GM23248 (cell line): ENCODE measurements at places on chromosomes 11 and 22.
A peak's percentile ranks its signal among the peaks of the same experiment; 100 is the strongest.

- no peak for DNase-seq
Observed at GRCh38 chr11:32255841-32256240, 165.0 kb downstream of the RCN1 start.

- peak; percentile 57 for DNase-seq
Observed at GRCh38 chr22:38310518-38311322, 6.5 kb downstream of the CSNK1E start.

- DNase-seq: peak; percentile 55
Observed at GRCh38 chr11:6925636-6926207, 504 bp upstream of the ZNF215 start.

- no peak for DNase-seq
Observed at GRCh38 chr11:63444160-63444559, 46.8 kb downstream of the PLAAT5 start.

GRCh38 chr11:9992306-9992705, 301.7 kb downstream of the SBF2 start:
- DNase-seq: peak; percentile 30

DNA sequence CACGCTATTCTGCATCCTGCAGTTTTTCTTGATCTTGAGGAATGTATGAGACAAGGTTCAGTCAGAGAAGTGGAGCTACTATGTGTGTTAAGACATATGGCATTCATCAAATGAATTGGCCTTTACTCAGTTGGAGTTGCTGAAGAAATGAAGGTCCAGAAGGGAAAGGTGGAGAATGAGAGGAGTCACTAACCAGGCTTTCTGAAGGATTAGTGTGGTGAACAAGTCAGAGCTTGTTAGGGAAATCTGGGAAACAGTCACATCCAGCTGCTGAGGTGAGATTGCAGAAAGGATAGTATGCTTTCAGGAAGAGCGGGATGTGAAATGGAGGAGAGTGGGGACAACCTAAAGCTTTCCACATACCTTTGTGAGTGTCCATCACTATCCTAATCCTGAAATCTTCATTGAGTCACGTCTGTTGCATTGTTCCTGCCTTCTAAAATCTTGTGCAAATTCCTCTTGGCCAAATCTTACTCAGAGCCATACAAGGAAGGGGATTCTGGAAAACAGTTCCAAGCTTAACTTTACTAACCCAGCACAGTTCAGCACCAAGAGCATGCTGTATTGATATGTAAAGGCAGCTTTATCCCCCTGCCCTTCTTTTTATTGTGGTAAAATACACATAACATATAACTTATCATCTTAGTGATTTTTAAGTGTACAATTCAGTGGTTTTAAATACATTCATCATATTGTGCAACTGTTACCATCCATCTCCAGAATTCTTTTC, 11.4 kb upstream of the PITPNB start:
- DNase-seq: peak; percentile 49

DNA sequence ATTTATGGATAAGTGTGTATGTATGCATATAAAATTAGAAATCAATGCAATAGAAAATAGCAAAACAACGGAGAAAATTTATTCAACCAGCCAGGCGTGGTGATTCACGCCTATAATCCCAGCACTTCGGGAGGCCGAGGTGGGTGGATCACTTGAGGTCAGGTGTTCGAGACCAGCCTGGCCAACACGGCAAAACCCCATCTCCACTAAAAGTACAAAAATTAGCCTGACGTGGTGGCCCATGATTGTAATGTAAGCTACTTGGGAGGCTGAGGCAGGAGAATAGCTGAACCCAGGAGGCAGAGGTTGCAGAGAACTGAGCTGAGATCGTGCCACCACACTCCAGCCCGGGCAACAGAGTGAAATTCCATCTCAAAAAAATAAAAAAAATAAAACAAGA, 5.5 kb downstream of the KRTAP5-6 start:
- DNase-seq: no peak

DNA sequence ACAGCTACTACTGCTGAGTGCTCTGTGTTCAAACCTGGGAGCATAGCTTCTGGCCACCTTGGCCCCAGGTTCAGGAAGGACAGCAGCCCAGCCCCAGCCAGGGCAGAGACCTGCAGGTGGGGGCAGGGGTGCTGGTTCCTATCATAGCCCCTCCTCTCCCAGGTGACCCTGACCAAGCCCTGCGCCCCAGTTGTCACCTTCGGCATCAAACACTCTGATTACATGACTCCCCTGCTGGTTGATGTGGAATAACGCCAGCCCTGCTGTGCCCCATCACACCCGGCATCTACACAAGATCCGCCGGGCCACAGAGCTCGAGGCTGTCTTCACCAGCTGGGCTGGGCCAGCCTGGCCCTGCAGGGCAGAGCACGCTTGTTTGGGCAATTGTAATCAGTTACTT, 6.9 kb downstream of the SCGB1C1 start:
- DNase-seq: no peak

- peak; percentile 29 for DNase-seq
Observed at GRCh38 chr11:80873310-80873999, 1432.6 kb upstream of the TENM4 start.

DNA sequence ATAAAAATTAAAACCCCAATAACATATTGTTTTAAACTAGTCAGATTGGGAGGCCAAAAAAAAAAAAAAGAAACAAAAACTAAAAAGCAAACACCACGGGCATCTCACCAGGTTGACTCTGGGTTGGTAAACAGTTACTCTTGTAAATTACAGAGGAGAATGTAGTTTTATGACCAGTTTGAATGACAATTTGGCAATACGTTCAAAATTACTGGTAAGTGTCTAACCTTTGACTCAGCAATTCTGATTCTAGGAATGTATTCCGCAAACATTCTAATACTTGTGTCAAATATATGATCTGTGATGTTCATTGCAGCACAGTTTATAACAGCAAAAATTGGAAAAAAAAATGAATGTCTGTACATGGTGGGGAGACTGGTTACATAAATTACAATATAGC, 1376.0 kb downstream of the TBC1D22A start:
- no peak for DNase-seq

DNA sequence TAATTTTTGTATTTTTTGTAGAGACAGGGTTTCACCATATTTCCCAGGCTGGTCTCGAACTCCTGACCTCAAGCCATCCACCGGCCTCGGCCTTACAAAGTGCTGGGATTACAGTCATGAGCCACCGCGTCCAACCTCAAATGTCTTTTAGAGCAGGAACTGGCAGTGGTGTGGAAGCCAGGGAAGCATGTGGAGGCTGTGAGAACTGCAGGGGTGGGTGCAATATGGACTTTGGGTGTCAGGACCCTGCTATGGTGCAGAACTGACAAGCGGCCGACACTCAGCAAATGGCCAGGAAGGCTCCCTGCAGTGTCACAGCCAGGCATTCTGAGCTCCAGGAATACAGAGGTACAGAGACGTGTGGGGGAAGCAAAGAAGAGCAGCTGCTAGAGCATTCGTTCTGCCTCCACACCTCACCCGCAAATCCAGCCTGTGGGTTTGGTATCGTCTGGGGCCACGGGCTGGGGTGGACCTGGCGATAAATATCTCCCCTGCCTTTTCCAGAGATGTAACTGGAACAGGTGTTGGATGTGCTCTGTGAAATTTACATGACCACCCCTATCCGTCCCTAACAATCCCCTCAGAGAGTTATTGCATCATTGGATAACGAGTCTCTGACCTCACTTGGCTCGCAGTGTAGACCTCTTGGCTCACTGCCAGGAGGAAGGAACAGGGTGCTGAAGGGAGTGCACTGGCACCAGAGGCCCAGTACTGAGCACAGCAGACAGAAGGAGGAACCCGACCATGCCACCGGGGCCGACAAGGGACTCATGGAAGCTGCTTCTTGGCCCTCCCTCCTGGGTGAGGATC, 624.7 kb upstream of the B3GAT1 start:
- no peak for DNase-seq

GRCh38 chr11:132114185-132114584, 743.8 kb downstream of the NTM start:
- peak; percentile 65 for DNase-seq

DNA sequence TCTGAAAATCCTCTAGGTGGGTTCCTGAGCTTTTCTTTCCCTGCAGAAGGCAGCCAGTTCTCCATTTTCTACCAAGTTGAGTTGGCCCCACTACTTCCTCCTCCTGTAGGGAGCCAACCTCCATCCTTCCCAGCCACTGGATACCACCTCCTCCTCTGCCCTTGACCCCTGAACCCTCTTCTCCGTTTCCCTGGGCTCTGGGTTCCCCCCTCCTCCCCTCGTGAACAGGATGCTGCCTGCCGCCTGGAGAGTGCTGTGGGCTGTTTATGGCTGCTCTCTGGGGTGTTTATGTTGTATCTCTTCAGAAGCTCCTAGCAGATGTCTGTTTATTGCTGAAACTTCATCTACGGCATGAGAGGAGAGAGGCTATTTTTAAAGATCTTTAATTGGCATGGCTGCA, 8.6 kb downstream of the MICAL2 start:
- no peak for DNase-seq

- no peak for DNase-seq
Observed at GRCh38 chr22:28907311-28908008, 24.1 kb downstream of the ZNRF3 start.

DNA sequence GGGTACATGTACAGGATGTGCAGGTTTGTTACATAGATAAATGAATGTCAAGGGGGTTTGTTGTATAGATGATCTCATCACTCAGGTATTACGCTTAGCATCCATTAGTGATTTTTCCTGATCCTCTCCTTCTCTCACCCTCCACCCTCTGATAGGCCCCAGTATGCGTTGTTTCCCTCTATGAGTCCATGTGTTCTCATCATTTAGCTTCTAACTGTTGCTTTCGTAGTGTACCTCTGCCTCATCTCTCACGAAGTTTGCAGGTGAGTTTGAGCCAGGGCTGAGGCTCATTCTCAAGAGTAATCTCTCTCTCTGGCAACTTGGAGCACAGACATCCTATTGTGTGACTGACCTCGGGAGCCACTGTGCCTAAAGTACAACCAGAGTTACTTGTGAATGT, 4.7 kb upstream of the HBE1 start:
- DNase-seq: no peak

- DNase-seq: no peak
Observed at GRCh38 chr11:7589861-7590260, 76.1 kb downstream of the PPFIBP2 start.

DNA sequence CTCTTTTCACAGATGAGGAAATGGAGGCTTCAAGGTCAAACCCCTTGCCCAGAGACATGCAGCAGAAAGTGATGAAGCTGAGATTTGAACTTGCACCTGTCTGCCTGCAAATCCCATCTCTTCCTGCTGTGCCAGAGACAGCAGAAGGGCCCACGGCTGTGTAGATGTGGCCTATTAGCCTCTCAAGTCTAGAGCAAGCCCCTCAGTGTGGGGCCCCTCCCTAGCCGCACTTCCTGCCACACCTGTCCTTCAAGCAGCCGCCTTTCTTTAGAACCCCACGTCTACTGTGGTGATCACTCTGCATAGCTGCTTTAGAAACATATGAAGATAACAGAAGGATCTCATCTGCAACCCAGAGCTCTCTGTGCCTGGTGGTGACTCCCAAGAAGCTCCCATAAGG, 41.2 kb upstream of the JAM3 start:
- DNase-seq: no peak

DNA sequence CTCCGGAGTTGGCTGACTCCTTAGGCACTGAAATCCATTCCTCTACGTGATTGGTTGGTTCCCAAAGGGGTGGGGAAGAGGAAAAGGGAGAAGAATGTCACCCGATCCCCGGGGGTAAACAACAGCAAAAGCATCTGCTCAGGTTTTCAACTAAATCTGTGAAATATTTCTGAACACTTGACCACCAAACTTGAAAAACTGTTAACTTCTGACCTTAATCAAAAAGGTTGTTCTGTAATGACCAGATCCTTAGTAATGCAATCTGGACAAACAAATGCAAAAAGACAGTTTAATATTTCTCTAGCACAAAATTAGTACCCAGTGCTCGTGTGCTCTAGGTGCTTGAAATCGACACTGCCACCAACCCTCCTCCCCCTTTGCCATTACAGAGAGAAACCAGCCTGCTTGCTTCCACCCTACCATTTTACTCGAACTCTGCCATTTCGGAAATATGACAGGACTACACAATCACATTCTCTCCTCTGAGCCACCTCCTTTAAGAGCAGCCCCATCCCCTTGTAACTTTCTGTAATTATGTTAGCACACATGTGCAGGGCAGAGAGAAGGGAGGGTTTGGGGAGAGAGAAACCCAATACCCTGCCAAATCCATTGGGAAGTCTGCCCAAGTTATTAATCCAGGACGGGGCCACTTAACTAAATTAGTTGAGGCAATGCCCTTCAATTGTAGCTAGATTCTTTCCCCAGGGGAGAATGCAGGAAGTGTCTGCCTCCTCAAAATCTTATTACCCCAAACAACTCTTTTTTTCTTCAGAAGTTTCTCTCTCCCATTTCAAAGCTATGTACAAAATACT, 113.8 kb downstream of the RBFOX2 start:
- peak; percentile 92 for DNase-seq

- no peak for DNase-seq
Observed at GRCh38 chr11:62069374-62069773, 54.4 kb upstream of the INCENP start.

GRCh38 chr11:37109286-37109585, 511.2 kb upstream of the RAG2 start:
- DNase-seq: no peak

DNA sequence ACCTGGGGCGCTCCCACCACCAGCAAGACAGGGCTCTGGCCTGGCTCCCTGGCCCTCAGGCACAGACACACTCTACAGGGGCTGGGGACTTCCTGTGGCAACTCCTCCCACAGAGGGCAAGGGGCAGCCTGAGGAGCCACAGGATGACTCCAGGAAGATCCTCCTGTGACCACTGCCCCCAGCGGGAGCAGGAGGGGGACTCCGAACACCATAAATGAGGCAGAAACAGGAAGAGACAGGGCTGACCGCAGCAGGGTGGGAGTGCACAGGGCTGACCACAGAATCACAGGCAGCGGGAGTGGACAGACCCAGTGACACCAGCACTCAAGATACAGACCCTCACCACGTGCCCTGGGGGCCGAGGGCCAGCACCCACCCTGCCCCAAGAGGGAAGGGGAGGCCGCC, 10.8 kb downstream of the ARAP1 start:
- no peak for DNase-seq

DNA sequence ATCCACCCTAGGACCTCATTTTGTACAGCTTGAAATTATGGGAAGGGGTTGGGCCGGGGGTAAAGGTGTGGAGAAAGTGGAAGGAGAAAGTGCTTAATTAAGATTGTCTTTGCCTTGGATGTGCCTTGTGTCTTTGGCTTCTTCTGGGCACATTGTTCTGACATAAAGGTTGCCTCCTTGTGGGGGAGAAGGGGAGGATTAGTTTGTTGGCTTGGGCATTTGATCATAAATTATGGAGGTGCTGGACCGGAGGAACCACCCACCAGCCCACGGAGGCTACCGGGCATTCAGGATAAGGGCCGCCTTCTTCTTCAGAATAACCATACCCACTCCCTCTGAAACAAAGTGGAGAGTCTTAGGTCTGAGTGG, 1.3 kb downstream of the PAFAH1B2 start:
- DNase-seq: peak; percentile 79
